ENCODE measurements at places on chromosomes 11 and 22.

DNA sequence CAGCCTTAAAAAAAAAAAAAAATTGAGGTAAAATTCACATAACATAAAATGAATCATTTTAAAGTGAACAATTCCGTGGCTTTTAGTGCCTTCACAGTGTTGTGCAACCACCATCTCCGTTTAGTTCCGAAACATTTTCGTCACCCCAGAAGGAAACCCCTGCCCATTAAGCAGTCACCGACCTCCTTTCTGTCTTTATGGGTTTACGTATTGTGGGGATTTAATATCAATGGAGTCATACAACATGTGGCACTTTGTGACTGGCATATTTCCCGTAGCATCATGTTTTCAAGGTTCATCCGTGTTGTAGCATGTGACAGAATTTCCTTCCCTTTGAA is 65.5 kb downstream of the BCR start:
- no peak for DNase-seq

- DNase-seq: no peak
These were observed 23.1 kb upstream of the CDC42EP2 start for GRCh38 chr11:65291613-65292012.

GRCh38 chr11:66976028-66976467 is 944 bp downstream of the C11orf86 start:
- DNase-seq: no peak

- DNase-seq: no peak
These were observed 144.6 kb upstream of the RASSF10 start for GRCh38 chr11:12864316-12865156.

DNA sequence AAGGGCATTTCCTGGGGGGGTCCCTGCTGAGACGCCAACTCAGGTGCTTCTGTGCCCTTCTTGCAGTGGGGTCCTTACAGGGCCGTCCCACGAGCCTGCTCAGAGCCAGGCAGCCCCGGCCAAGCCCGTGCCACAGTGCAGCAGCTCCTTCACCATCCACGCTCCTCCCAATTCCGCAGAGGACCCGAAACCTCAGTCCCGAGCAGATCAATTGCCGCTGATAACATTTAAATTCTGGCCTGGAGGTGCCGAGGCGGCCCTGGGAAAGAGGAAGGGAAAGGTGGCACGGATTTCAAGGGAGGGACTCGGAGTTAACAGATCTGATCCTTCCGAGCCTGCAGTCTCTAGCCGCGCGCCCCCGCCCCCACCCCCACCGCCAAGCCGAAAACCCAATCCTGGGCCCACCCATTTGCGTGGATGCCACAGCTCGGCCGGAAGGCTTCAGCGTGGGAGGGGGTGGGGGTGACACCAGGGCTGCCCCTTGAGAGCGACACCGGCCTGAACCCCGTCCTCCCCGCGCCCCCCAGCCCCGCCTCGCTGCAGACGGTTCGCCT is 32.3 kb upstream of the JAM3 start:
- DNase-seq: no peak

DNA sequence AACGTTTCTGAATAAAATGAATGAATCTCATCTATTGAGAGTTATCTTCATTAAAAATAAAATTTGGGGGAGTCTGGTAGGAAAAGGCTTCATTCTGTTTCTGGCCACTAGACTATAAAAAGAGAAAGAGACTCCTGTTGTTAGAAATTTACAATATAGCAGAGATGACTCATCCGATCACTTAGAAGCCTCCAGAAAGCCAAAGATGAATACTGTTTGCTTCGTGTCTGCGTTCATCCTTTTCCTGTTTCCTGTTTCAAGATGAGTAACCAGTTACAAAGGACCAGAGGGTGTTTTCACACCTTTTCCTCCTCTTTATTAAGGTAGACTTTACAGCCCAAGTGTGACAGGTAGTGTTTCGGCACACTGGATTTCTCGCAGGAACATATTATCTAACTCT is 1120.7 kb downstream of the LRRC4C start:
- no peak for DNase-seq

DNA sequence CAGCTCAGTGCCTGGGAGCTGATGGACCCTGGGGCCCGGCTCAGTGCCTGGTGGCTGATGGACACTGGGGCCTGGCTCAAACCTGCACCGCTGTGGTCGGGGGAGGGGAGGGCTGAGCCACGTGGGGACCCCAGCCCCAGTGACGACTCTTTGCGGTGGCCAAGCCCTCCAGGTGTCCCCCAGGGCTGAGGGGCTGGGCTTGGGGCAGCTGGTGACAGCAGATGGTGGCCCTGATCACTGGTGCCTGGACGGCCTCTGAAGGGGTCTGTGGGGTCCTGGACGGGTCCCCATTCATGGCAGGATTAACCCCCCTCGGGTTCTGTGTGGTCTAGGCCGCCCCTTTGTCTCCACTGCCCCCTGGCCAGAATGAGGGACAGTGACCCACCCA is 3.4 kb upstream of the MUC5B start:
- DNase-seq: no peak

GRCh38 chr22:42704896-42705295 is 15.8 kb downstream of the A4GALT start:
- no peak for DNase-seq

DNA sequence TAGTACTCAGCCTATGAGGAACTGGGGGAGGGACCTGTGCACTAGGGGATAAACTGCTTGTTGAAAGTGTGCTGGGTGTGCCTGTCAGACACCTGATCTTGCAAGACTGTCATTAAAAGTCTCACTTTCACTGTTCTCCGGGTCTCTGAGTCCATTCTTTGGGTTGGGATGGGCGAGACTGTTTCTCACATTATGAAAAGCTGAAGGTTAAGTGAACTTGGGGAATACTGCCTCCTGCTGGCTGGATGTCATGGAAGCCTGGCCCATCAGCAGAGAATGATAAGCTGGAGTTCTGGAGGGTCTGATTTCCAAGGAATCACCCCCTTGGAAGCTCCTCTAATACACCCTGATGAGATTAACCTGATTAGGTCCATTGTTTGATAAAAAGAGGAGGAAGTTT is 9.0 kb upstream of the VPREB1 start:
- no peak for DNase-seq

DNA sequence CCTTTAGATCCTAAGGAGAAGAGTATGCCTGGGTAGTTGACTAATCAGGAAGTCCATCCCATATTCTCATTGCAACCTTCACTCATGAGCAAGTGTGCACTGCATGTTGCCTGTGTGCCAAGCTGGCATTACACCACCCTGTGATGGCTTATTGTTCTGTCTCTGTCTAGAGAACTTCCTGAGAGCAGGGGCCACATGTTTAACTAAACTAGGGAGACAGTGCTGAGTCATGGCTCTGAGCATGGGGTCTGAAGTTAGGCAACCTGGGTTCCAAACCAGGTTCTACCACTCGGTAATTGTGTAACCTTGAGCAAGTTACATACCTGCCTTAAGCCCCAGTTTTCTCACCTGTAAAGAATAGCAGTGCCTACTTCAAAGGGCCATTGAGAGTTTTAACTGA is 39.6 kb downstream of the CSNK2A3 start:
- DNase-seq: no peak

- DNase-seq: no peak
These were observed 712.4 kb downstream of the TBC1D22A start for GRCh38 chr22:47474895-47475294.

DNA sequence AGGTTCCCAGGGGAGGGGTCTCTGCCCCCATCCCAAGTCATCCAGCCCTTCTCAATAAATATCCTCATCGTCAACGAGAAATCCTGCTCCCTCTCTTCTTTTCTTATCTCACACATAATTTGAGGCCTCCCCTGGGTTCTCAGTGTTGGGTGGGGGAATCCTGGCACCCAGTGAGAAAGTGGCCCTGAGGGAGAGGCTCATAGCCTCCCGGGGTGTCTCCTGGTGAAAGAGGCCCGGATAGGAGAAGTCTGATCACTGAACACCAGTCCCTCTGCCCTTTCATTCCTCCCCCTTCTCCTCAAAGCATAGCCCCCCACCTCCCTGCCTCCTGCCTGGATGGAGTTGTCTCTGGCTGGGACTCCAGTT is 35.3 kb downstream of the IGLL5 start:
- no peak for DNase-seq

GRCh38 chr22:31537019-31537535 is 40.7 kb downstream of the SFI1 start:
- DNase-seq: no peak

DNA sequence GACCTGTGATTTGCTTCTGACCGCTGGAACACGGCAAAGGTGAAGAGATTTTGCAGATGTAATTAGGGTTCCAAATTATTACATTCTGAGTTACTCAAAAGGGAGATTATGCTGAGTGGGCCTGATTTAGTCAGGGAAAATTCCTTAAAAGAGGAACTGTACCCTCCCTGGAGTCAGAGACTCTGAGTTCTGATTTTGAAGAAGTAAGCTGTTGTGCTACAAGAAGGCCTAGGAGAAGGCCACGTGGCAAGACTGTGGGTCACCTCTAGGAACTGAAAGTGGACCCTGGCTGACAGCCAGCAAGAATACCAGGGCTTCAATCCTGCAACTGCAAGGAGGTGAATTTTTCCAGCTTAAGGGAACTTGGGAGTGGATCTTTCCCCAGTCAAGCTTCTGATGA is 45.3 kb downstream of the CHRDL2 start:
- no peak for DNase-seq

GRCh38 chr11:56103210-56103737 is at the start of gene OR8H2:
Gene OR8H2, plus strand, starts transcription at chr11:56103687. Its CDS starts 1,356 bp downstream, at chr11:56105043.
- DNase-seq: no peak

- no peak for DNase-seq
These were observed 763.9 kb downstream of the NTM start for GRCh38 chr11:132134322-132134721.

GRCh38 chr22:37898441-37899181 is 7.5 kb upstream of the MICALL1 start:
- DNase-seq: no peak

GRCh38 chr11:116148056-116148455 is 624.7 kb downstream of the BUD13 start:
- no peak for DNase-seq

DNA sequence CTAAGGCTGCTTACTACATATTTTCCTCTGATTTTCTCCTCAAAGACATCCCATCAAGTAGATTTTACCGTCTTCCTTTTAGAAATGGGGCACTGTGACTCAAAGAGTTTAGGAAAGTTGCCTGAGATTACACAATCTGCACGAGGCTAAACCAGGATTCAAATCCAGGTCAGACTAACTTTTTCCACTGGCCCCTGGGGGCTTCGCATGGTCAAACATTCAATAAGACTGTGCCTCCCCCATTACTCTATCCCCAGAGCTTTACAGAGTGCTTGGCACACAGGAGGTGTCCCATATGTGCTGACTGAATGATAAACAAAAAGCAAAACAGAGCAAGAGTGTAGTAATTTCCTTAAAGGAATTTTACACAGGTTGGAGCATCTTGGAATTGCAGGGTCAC is 118.1 kb upstream of the TEAD1 start:
- no peak for DNase-seq

GRCh38 chr11:17722000-17722643 is 2.8 kb downstream of the MYOD1 start:
- no peak for DNase-seq

GRCh38 chr11:3994030-3994640 is 100.5 kb upstream of the RRM1 start:
- no peak for DNase-seq

GRCh38 chr11:68341557-68342458 is 29.4 kb downstream of the LRP5 start:
- no peak for DNase-seq

- no peak for DNase-seq
These were observed 22.1 kb upstream of the SPATA19 start for GRCh38 chr11:133867456-133867855.

DNA sequence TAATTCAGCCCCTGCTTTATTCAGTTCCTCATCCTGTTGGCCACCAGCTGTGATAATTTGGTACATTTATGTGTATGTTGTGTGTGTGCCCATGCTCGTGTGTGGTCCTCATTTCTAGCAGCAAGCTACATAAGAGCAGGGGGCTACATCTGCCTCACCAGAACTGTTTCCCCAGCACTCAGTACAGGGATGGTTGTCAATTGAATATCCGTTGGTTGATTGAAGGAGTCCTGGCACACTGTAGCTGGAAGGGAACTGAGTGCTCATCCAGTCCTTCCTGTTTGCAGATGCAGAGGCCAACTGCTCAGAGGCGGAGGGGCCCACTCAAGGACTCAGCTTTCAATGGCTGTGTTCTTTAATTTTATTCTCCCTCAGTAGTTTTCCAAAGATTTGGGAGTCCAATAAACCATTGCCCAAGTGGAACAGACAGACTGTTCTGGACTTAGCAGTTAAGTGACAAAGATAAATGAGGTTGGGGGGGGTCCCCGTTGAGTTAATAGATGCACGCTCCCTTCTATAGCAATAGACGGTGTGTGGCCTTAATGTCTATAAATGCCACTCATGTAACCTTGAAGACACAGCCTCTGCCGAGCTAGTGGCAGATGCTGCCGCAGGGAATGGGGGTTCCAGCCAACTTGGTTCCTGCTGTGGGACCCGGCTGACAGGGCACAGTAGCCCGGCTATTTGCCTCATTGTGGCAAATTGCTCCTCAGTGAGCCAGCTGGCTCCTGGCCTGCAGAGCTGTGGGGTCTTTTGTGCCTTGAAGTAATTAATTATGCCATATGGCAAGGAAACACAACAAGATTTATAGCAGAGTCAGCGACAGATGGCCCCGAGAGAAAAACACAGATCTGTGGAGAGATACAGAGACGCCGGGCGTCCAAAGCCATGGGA is 71.4 kb upstream of the GRK3 start:
- no peak for DNase-seq

DNA sequence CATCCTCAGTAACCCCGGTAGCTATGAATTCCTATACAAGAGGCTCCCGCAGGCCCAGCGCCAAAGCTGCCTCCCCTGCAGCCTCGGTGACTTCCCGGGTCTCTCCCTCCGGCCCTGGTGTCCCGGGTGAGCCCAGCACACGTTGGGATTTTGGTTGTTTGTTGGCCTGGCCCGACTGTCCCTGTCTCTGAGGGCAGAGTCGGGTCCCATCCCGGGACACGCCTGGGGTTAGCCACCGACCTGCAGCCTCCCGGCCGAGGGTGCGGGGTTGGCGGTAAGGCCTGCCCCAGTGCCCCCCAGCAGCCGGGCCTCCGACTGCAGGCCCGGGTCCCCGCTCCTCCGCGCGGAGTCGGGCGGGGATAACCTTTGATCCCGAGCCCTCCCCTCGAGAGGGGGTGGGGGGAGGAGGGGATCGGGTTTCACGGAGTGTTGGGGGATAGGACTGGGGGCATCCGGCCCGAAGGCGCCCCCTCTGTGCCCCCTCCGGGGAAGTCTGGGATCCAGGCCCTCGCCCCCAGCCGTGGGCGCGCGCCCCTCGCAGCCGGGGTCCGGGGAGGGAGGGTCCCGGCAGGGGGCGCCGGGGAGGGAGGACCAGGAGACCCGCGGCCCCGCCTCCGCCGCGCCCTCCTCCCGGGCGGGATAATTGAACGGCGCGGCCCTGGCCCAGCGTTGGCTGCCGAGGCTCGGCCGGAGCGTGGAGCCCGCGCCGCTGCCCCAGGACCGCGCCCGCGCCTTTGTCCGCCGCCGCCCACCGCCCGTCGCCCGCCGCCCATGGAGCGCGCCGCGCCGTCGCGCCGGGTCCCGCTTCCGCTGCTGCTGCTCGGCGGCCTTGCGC is at the start of gene FBLN1:
Gene FBLN1 (plus strand): TSS at position 669 of the 835 bp plus-strand sequence. CDS start 103 bp downstream, at position 772.
- DNase-seq: no peak

DNA sequence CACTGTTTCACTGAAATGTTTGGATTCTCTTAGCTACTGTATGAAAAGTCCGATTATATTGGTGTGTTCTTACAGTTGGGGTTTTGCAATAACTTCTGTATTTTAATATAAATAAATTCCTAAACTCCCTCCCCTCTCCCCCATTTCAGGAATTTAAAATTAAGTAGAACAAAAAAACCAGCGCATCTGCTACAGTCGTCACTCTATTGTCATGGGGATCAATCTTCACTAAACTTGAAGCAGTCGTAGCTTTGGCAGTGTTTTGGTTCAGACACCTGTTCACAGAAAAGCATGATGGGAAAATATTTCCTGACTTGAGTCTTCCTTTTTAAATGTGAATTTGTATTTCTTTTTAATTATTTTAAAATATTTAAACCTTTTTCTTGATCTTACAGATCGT is 9.4 kb downstream of the PIWIL3 start:
- no peak for DNase-seq

Data from cortex of kidney (tissue), 1 donor.